GM04504 (cell line): ENCODE measurements at places on chromosomes 12 and 14.

- DNase-seq, result peak; percentile 70
These were observed 47.9 kb downstream of the NUAK1 start for GRCh38 chr12:106090591-106091445.

DNA sequence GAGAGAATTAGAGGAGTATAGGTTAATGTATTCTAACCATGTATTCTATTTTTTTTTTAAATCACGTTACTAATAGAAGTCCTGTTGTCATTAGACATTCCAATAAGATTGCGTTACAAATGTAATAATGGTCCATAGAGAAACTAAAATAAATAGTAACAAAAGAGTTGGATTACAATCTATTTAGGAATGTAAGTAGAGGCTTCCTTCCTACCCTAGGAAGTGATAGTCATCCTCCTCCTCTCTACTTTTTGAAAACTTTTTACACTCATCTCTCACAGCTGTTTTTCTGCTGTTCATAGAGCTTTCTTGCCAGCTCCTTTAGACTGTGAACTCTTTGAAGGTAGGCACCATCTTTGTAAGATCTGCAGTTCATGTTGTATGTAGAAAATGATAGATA is 23.6 kb downstream of the TRHDE start:
- DNase-seq, result no peak

GRCh38 chr14:77646907-77647306 is 30.5 kb upstream of the SPTLC2 start:
- DNase-seq, result no peak

- DNase-seq, result no peak
These were observed 5.7 kb downstream of the SOCS2 start for GRCh38 chr12:93578221-93578620.

DNA sequence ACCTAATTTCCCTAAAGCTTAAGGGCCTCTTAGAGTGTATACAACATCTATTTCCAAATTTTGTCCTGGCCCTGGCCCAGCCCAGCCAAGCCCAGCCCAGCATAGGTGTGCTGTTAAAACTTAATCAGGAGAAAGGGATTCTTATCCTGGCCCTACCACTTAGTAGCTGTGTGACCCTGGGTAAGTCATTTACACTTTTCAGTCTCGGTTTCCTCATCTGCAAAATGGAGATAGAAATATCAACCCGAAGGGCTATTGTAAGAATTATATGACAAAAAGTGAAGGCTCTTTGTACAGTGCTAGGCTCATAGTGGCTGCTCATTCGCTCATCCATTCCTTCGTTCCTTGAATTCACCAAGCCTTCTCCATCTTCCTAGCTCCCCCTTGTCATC is 442 bp downstream of the ERG28 start:
- no peak for DNase-seq

DNA sequence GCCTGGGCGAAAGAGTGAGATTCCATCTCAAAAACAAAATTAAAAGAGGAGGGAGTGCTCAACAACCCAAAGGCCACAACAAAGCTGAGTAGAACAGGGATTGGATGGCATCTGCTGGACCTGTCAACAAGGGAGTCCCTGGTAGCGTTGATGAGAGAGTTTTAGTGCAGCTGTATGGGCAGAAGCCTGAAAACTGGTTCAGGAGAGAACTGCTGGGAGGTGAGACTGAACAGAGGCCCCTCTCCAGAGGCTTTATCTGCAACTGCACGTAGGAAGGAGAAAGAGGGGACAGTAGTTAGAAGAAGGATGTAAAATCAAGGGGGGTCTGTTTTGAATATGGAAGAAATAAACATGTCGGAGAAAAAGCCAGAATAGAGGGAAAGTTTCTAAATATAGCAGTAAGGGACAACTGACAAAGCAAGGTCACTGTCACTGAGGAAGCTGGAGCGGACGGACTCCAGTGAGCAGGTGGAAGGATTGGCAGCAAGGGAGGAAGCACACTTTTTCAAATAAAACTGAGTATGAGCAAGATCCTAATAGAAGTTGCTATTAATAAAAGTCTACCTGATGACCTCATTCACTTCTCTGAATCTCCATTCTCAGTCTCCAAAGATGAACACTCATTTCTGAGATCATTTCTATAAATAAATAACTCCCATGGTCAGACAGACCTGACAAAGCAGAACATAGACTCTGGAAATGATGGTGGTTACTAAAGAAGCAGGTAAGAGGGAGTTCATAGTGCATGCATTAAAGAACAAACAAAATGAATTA is 11.8 kb upstream of the ATF1 start:
- no peak for DNase-seq

GRCh38 chr12:80580254-80580653 is 127.2 kb upstream of the MYF6 start:
- peak; percentile 82 for DNase-seq

DNA sequence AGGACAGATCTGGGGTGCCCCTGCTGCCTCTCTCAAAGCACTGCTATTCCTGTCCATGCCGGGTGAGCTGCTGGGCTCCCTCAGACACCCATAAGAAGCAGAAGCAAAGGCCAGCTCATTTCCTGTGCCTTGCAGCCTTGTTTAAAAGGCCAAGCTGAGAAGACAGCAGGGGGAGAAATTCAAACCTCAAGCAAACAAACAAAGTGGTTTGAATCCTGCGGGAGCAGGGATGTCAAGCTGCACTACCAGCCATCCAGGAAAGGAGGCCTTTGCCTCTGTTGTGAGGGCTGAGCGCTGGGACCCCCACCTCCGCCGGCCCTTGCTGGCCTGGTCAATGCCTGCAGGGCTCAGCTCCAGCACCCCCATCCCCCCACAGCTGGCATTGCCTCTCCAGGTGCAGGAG is 176.5 kb downstream of the PIWIL1 start:
- no peak for DNase-seq

DNA sequence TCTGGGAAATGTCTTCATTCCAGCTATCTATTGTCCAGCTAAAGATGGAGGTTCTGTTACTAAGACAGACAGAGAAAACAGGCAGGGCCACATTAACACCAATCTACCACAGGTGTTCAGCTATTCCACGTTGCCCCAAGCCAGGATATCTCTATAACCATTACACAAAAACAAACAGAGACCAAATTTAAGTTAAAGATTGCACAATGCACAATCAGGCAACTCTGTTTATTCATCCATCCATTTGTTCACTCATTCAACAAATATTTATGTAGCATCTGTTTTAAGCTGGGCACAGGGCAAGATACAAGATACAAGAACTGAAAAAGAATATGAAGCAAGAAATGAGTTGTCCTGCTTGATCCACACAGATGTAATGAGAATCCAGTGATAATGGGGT is 629.0 kb downstream of the MED13L start:
- no peak for DNase-seq

GRCh38 chr12:67442347-67442841 is 173.2 kb downstream of the CAND1 start:
- no peak for DNase-seq

- DNase-seq, result no peak
These were observed 42.1 kb downstream of the TMTC1 start for GRCh38 chr12:29741342-29742241.

- DNase-seq, result no peak
These were observed 67.1 kb downstream of the NOC4L start for GRCh38 chr12:132211326-132211725.

DNA sequence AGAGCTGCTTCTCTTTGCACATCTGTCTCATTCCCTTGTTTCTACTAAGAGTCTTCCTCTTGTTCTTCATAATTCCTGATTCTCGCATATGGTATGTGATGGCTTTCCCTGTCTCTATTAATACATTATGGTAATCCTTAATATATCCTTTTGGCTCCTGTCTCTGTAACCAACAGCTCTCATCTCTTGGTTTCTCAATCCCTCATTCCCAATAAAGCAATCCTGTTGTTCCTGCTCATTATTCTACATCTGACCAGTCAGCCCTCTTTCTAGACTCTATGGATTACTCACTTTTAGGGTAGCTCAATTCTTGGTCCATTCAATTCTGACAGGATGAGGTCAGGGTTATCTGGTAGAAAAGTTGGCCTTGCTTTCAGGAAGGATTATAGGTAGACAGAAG is 349.9 kb downstream of the LRIG3 start:
- DNase-seq, result no peak

GRCh38 chr12:11707535-11707934 is 58.1 kb downstream of the ETV6 start:
- DNase-seq, result no peak

DNA sequence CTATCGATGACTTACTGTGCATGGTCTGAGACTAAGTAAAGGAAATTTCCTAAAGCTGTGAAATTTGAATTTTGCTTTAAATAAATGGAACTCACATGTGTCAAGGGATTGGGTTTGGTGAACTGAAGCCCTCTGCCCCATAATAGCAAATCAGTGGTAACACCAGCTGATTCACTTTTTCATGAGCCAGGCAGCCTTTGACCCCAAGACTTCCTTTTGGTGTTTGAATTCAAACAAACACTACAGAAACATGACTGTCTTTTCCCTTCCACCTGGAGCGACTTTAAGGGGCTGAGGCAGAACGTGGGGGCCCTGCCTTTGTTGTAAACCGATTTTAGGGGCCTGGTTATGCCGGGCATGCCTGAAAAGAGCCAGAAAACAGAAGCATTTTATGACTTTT is 28.8 kb downstream of the KCTD10 start:
- no peak for DNase-seq

DNA sequence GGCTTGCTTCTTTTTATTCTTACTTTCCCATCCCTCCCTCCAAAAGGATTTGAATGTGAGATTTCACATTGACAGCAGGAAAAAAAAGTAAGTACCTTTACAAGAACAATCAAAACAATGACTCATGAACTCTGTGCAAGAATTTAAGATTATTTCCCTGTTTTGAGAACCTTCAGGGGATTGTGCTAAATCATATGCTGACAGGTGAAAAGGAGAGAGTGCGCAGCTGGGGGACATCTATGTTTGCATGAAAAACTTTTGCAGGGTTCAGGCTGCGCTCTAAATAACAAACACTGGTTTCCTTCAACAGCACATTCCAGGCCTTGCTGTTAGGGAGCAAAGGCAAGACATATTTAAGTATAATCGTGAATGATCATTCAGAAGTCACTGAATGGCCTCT is 27.3 kb downstream of the RERG start:
- no peak for DNase-seq

DNA sequence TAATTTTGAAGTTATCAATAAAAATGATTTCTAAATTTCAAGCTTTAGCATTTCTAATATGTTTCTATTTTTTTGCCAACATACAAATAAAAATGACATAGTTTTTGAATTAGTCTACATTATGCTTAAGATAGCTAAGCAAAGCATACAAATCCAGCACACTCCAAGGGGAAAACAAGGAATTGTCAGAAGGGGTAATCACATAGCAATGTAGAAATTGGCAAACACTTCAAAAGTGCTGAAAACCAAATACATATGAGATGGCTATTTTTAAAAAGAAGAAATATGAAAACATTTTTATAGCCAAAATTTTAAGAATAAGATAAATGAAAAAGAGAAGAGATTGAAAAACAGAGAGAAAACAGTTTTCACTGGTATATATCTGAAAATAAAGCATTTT is 308.0 kb downstream of the SLC6A15 start:
- DNase-seq, result no peak

GRCh38 chr12:124713041-124713435 is 145.6 kb upstream of the NCOR2 start:
- DNase-seq, result no peak

GRCh38 chr14:23646648-23647549 is 10.7 kb downstream of the DHRS2 start:
- DNase-seq, result no peak

DNA sequence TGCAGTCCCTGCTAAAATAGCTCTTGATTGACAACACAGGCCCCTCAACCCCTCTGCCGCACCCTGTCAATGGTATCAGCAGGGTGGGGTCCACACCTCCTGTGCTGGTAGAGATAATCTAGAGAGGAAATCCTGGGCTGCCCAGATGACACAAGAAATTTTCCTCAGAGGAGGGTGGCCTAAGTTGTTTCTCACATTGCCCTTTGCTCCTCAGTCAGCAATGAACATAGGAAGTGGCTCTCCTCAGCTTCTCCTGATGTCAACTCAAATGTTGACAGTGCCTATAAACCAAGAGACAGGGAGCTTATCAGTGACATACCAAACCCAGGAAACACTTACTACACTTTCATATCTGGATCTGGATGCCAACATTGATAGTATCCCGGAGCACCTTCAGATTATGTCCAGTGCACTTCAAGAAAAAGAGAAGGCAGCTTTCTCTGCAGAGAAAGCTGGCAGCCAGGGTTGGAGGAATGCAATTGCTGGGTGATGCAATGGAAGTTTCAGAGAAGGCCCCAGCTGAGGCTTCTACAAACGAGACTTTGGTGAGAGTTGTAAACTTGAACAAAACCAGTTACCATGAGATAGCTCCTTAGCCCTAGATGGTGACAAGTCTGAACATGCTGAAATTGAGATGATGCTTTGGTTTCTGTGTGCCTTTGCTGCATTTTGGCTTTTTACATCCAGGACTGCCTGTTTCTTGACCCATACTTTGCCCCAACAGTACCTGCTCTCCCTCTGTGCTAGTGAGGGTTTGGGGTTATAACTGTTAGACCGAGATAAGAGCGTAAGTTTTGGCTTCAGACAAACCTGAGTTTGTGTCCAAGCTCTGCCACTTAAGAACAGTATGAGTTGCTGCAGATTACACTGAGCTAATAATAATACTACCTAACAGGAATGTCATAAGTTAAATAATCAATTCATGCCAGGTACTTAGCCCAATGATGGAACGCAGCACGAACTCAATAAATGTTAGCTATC is 183.5 kb downstream of the NUAK1 start:
- DNase-seq, result no peak

- no peak for DNase-seq
These were observed 308.7 kb upstream of the ATP2B1 start for GRCh38 chr12:90017316-90017715.

- DNase-seq, result no peak
These were observed 24.3 kb downstream of the HIF1A start for GRCh38 chr14:61719344-61720293.

DNA sequence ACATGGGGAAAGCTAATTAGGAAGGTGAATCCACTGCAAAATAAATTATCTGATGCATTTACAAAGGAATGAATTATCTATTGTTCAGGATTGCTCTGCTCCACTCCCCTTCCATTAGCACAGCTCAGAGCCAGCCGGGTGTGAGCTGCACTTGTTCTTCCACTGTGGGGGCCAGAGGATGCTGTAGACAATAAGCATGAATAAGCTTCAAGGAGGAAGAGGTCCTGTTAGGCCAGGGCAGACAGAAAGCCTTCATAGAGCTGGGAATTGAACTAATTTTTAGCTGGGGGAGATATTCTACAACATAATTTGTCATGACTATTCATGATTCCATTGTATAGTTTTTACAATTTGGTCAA is 137.6 kb upstream of the MAX start:
- no peak for DNase-seq

GRCh38 chr14:37198273-37198598 is 499 bp downstream of the MIPOL1 start:
- DNase-seq, result no peak

DNA sequence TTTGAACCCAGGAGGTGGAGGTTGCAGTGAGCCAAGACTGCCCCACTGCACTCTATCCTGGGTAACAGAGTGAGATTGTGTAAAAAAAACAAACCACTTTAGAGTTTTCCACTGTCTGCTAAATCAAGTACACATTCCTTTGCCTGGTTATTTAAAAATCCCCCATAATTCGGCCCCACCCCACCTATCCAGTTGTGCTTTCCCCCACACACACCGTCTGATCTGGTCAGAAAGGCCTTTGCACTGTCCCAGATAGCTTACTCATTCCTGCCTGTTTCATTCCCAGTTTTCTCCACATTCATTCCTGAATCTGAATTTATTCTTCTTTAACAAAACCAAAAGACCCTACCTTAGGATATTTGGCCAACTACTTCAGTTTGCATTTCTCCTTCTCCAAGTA is 29.5 kb downstream of the NINJ2 start:
- no peak for DNase-seq
